ENCODE measurements at places on chromosomes 13 and 19.

GRCh38 chr13:75076476-75076875 is 405.5 kb downstream of the TBC1D4 start:
- DNase-seq = no peak

DNA sequence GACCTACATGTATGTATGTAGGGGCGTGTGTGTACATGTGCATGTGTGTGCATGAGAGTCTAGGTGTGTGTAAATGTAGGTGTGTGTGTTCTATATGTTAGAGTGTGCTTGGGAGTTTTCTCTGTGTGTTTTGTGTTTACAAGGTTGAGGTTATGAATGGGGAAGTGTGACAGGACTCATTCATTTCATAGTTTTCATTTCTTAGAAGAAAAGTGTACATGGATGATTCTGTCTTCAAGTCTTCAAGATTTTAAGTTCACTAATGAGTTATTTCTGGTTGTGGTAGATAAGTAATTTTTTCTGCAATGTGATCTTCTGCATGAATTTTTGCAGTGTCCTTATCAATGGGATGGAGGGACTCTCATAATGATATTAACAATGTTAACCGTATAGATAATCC is 118.2 kb upstream of the SLC10A2 start:
- DNase-seq = no peak

DNA sequence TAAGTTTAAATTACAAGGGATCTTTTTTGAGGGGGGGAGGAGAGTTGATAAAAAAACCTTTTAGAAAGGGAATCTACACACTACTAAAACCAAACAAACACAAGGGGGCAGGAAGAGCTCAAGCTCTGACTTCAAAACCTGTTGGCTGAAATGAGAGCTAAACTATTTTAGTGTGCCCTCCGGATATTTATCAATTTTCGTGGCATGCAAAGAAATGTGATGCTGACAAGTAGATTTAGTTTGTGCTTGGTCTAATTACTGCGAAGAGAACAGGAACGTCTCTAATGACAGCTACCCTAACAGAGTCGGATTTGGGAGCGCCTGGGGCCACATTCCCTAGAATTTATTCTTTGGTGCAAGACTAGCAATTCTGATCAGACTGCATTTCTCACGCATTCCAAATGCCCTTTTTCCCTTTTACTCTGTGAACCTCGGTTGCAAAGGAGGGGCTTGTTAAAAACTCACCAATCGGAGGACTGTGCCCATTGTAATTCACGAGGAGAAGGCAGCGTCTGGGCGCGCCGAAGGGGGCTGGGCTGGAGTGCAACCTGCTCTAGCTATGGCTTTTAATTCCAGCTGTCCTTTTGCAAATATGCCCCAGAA is 802 bp upstream of the FREM2 start:
- no peak for DNase-seq

GRCh38 chr19:13748169-13748828 is 16.0 kb upstream of the MRI1 start:
- no peak for DNase-seq

GRCh38 chr13:29472332-29472961 is 123.0 kb downstream of the SLC7A1 start:
- DNase-seq = peak; percentile 8

DNA sequence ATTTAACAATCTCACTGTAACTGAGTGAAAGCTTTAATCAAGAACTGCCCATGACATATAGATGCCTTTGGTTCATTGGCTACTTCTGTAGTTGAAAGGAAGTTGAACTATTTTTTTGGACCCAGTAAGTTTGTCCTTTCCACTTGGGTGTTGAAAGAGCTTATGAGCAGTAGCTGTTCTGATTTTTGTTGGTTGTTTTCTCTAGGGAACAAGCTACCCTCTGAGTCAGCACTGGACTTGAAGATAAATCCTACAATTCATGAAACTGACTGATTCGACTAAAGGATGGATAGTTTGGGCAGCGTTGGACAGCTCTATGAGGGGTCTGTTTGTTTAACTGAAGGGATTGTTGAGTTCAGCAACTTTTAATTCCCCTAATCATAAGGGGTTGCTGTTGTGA is 101.0 kb downstream of the PAN3 start:
- no peak for DNase-seq

GRCh38 chr19:53130506-53130905 is 2.2 kb downstream of the ZNF415 start:
- DNase-seq = no peak

DNA sequence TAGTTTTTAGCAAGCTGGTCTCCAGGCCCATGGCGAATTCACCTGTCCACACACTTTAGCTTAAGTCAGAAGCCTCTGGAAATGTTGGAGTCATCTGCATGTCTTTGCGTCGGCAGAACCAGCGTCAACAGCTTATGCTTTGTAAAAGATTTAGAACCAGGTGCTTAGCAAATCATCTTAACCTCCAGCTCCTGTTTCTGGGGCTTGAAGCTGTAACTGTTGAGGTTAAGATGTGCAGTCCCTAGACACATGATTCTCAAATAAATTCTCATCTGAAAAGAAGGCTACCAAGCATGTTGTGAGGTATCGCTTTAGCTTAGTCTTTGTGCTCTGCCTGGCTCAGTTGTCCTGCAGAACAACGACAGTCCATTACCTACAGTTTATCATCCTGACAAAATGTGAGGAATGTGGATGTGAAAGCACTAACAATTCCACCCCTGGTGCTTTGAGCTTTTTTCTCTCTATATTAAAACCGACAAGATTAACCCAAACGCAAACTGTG is 4.4 kb downstream of the EFNB2 start:
- no peak for DNase-seq

DNA sequence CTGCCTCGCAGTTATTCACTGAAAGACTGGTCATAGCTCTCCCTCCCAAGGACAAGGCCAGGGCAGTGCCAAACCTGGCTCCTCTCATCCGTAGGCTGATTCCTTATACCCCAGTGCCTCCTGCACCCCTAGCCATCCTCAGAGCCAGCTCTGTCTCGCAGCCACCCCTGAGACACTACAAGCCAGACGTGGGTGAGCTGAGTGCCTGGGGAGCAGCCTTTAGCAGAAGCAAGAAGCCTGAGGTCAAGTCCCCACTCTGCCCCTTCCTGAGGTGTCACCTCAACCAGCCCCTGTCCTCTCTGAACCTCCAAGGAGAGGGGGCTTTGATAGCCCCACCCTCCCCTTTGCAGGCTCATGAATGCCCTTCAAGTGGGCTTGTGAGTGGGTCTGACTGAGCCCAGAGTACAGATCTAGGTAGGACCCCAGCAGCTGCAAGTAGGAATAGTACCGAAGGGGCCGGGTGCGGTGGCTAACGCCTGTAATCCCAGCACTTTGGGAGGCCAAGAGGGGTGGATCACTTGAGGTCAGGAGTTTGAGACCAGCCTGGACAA is 14.8 kb upstream of the AKAP8L start:
- DNase-seq = no peak

All from stimulated activated CD8-positive, alpha-beta memory T cell treated with anti-CD3 and anti-CD28 coated beads, Interleukin-4, amount 100 ng/mL, for 1 hour (primary cell).